Activated T-helper 1 cell treated with anti-CD3 and anti-CD28 coated beads, Interleukin-2, amount 50 U/mL, for 16 hours (primary cell): ENCODE measurements at places on chromosomes 5 and 9.
A peak's percentile ranks its signal among the peaks of the same experiment; 100 is the strongest.

- DNase-seq: no peak
These were observed 225.2 kb downstream of the MAN2A1 start for GRCh38 chr5:109914906-109915305.

- no peak for DNase-seq
These were observed 282.4 kb downstream of the EFNA5 start for GRCh38 chr5:107388141-107388861.

GRCh38 chr5:146956217-146956616, 77.7 kb upstream of the PPP2R2B start:
- DNase-seq: no peak

- DNase-seq: no peak
These were observed 26.8 kb upstream of the TJP2 start for GRCh38 chr9:69147041-69147834.

DNA sequence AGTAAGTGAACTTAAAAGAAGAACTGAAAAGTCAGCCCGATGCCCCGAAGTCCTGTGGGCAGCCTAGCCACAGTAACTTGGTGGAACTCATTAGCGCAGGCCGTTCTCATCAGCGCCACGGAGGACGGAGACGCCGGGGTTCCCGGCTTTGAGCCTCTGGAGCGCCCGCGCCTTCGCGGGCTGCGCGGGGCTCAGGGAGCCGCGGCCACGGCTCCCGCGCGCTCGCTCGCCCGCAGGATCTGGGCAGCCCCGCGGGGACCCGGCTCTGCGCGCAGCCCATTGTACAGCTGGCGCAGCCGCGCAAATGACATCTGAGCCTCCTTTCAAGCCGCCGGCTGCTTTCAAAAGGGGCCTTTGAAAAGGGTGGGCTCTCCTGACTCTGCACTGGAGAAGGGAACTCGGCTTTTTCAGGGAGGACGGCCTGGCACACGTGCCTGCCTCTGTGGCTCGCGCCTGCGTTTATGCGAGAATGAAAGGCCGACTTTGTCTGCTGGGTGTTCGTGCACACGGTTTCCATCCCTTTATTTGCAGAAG, 40.7 kb downstream of the TLR4 start:
- no peak for DNase-seq

DNA sequence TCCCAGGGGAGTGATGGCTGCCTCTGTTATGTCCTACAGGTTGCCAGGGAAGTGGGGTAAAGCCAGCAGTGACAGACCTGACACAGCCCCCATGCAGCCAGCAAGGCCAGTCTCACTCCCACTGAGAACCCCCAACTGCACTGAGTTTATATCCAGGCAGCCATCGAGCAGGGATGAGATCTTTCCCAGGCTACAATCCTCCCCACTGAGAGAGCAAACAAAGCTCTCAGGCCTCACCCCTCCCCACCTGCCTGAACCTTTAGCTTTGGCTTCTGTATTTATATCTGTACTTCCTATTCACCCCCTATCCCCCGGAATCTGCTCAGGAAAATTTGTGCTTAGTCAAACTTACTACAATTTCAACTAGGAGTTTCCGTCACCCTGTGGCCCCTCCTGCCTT, 284.1 kb downstream of the FAM170A start:
- no peak for DNase-seq

- no peak for DNase-seq
These were observed 12.7 kb downstream of the CCDC180 start for GRCh38 chr9:97320080-97320642.

GRCh38 chr5:98651715-98652114, 121.7 kb upstream of the RGMB start:
- DNase-seq: no peak

DNA sequence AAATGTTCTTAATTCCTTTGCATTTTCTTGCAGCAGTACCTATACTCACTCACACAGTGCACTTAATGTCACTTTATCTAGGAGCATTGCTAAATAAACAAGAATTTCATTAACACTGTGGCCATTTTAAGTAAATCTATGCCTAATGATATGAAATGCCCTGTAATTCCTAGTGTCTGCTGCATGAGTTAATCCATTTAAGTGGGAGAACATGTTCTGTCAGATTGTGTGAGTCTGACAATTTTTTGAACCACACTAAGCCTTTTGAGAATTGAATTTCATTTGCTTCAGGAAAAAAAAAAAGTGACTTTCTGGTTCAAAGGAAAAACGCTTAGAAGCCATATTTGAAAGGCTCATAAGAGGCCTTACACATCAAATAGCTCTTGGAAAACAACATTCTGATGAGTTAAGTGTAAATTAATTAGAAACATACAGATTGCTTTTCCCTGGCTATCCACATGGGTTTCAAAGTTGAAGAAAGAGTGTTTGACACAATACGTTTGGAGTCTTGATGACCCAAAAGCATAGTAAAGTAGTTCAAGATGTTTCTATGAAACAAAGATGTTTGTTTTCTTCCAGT, 446.7 kb upstream of the GRAMD2B start:
- DNase-seq: no peak

DNA sequence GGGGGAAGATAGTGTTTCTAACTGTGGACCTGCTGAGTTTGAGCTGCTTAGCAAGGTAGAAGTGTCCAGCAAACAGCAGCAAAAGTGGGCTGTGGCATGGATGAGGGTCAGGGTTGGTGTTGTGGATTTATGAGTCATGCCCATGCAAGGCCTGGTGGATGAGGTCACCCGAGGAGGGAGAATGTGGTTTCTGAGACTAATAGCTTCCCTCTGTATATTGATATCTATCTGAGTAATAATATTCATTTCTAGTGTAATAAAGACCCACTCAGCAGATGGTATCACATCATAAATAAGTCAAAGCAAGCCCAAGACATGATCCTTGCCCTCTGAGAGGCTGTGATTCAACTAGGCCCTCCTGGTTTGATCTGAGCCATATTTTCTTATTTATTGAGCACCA, 597.8 kb upstream of the CLINT1 start:
- no peak for DNase-seq

DNA sequence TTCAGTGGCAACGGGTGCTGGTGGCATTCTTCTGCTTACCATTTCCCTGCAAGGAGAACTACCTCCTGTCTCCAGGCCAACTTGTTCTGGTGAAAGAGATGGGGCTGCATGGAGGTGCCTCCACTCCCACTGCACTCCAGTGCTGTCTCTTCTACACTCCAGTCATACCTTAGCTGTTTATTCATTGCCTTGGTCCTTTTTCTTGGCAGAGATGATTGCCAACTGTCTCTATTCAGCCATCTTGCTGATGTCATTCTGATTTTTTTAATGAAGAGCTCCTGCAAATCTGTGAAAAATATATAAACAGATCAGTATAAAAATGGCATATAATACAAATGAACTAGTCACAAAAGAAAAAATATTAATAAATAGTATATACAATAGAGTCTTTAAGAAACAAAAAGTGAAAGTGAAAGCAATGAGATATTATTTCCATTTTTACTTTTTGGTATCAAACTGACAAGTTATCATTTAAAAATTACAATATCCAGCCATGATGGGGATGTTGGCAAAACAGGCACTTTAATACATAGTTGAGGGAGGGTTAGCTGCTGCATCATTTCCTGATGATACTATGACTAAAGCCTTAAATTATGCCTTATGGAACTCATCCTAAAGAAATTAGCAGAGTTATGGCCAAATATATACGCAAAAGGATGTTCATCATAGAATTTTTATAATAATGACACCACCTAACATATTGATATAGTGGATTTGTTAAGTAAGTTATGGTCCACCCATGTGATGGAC, 109.4 kb downstream of the CARTPT start:
- DNase-seq: no peak

DNA sequence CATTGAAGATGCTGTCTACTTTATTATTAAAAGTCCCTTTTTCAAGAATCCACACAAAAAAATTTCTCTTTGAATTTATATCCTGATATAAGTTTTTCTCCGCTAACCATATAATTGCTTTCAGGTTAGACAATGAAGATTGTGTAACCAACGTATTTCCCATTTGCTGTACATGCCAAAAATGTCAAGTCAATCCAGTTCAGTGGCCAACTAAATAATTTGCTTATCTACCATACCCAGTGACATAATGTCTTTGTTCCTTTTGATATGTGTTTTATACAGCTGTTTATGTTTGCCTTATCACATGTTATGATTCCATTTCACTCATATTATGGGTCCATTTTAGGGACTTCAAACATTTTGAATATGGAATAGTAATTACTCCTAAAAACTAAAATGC, 349.9 kb downstream of the EFNA5 start:
- no peak for DNase-seq

DNA sequence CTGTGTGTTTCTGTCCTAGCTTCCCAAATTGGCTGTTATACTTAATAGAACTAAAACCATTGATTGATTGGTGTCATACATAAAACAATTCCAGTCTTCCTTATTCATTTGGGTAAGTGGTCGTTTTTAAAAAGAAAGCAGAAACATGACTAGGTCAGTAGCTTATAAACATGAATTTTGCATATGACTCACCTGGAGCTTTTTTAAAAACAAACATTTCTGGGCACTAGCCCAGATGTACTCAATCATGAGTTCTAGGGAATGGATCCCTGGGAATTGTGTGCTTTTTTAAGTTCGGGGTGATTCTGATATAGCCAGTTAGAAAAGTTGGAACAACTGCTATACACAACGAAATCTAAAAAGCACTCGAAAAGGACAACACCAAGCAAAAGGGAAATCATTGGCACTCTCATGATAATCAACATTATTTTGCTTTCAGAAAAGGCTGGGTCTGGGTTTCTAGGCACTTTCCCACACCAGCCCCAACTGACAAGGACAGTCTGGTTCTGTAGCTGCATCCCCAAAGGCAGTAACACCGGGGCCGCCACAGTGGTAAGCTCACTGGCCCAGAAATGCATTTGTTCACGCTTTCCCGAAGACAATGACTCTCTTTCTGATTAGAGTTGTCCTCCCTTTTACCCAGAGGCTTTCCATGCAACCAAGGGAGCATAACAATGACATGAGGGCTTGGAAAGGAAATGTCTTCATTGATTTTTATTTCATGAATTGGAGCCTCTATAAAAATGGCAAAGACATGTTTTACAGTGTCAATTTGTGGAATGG, 664.9 kb upstream of the WWC1 start:
- no peak for DNase-seq

DNA sequence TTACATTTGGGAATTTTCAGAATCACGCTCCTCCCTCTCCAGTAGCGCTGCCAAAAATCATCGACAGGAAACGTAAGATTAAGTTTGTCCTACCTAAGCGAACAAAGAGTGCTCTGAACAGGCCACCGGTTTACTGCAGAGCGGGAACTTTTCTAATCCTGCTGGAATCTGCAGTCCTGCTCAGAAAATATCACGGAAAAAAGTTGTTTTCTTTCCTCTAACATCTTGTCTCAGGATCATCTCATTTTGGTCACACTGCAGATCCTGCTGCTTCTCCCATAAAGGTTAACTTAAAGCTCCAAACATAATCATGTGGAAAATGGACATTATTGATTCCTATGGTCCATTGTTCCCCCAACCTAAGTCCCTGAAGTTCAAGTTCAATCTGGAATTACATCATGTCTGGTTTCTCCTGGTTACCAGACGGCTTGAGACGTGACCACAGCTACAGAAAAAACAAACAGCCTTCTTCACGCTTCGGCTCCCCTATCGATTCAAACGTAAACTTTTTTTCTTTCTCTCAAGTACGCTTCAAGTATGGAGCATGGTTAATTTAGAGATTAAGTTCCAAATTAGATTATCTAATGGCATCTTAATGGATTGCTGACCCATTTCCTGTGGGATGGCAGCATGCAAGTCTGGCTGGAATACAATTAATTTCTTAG, 217.6 kb downstream of the NFIB start:
- no peak for DNase-seq

- no peak for DNase-seq
These were observed 14.4 kb upstream of the S1PR3 start for GRCh38 chr9:88976890-88977257.

DNA sequence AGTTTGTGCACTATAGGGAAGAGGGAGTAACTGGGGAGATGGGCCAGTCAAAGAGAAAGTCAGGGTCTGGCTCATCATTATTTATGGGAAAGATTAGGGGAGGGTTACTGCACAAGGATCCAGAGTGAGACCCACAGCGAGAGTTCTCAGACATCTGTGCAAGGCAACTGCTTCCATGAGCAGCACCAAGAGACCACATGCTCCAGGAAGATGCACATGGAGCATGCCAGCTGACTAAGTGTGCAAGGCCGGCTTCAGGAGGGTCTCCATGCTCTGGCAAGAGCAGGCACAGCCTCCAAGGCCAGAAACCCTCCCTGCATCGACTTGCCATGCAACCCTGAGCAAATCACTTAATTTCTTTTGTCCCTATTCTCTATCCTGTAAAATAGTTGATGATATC, 616.9 kb downstream of the CSNK1G3 start:
- DNase-seq: no peak

DNA sequence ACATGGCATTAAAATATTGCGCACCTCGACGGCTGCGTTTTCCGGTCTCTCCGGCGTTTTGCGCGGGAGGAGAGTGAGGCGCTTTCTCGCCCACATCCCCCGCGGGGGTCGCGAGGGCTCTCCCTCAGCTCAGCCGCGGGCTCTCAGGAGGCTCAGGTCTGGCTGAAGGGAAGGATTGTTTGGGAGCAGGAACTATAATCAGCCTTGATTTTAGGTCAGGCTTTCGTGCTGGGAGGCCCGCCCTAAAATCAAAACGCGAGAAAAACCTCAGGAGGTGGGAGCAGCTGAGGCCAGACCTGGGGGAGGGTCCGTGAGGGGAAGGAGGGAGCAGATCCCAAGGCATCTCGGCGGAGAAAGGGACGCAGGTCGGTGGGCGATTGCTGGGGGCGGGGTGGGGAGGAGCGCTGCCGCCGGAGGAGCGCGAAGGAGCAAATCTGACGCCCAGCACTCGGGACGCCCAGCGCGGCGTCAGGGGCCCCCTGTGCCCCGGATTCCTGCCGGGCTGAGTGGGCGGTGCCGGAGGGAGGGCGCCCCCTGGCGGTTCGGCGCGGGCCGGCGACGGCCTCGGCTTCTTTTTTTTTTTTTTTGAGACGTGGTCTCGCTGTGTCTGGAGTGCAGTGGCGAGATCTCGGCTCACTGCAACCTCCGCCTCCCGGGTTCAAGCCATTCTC, 18.7 kb upstream of the RNF130 start:
- peak; percentile 68 for DNase-seq

- DNase-seq: no peak
These were observed 95.0 kb upstream of the NR5A1 start for GRCh38 chr9:124602204-124602603.

DNA sequence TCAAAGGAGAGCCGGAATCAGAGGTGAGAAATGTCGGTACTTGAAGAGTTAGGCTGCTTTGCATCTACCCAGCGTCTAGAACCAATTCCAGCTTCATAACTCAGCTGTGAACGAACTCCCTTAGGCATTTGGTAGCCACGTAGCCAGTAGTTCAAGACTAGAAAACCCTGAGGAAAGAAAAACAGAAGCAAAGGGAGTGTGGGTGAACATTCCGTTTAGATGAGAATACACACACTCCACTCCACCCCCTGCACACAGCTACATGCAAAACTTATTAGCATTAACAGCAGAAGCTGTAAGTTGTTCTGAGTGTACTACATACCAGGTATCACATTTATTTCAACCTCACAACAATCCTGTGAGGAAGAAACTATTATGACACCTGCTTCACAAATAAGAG, 78.3 kb downstream of the SMIM23 start:
- DNase-seq: no peak
